Brain pericyte (primary cell): ENCODE measurements at places on chromosomes 13 and 19.

- no peak for DNase-seq
These were observed 84.0 kb upstream of the LSM14A start for GRCh38 chr19:34088292-34088691.

DNA sequence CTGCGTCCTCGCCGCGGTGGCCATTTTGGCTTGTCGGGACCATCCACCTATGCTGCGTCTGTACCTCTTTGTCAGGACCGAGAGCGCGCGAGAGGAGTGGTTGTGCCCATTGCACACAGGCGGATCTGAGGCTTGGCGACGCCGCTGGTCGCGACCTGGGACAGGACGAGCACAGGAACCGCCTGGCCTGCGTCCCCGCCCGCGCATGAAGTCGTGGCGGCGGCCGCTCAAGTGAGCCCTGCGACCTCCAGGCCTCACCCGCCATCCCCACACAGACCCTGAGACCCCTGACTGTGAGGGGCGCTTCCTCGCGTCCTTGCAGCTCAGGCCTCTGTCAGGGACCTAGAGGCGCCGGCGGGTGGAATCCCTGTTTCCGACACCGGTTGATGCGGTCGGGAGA lies 16.8 kb downstream of the ZNF586 start:
- DNase-seq: no peak

DNA sequence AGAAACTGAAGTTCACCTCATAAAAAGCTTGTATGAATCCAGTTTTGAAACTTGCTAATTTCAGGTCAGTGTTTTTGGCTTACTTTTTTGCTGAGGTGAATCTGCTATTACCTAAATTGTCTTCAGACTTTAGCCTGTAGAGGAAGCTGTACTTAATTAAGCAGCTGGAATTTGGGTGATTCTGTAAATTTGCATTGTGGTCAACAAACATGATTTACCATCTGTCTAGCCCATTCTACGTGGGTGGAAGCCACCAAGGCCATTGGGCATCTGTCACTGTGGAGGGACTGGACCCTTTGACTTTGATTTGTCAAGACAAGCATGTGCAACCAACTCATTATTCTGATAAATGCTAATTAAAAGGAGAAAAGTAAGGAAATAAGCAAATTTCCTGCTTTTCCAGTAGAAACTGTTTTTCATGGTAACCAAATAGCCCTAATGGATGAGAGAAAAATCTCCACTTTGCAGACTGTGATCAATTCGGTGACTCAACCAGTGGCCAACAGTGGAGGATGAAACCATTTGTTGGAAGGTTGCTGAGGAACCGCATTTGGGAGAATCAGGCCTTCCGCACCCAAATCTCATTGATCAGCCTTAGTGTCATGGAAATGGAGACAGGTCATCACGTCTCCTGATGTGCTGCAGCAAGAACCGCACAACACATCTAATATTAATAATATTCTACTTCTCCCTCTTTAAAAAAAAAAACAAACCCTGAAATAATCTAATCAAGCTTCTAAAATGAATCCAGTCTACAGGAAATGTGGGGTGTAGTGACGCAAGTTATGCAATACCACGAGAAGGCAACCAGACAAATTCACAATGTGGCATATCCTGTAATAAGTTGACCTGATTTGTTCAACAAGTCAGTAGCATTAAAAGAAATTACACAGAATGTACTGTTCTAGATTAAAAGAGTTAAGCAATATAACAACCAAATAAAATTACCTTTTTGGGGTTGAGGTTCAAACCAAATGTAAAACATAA lies 54.3 kb downstream of the GARRE1 start:
- no peak for DNase-seq

GRCh38 chr19:50897612-50898011 lies 13.6 kb downstream of the KLK4 start:
- no peak for DNase-seq

GRCh38 chr13:23852351-23852750 lies 36.8 kb downstream of the MIPEP start:
- DNase-seq: no peak

GRCh38 chr19:31451686-31452330 lies 102.6 kb upstream of the TSHZ3 start:
- no peak for DNase-seq

GRCh38 chr13:81406639-81407292 lies 1065.8 kb upstream of the SPRY2 start:
- no peak for DNase-seq

DNA sequence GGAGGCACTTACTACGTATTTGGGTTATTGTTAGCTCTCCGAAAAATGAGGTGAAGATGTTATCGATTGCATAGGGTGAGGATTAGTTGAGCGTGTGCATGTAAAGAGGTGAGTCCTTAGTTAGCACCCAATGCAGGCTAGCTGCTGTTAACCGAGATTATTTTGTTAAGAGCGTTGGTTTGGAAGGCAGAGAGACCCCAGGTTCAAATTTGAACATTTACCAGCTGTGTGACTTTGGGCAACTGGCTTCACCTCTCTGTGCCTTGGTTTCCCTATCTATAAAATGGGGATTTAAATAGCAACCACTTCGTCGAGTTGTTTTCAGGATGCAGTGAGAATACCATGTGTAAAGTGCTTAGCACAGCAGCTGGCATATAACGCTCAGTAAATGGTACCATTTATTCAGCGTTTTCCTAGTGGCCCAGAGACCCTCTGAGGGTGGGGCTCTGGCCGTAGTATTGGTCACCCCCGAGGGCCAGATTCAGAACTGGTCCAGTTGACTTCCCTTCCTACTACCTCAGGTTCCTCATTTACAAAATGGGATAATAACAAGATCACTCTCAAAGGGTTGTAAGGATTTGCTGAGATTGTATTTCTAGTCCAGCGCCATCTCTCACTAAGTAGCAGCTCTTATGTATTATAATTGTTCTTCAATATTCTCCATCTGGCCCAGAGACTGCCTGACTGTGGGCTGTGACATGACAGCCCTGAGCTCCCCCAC lies 887 bp downstream of the SIPA1L3 start:
- no peak for DNase-seq

DNA sequence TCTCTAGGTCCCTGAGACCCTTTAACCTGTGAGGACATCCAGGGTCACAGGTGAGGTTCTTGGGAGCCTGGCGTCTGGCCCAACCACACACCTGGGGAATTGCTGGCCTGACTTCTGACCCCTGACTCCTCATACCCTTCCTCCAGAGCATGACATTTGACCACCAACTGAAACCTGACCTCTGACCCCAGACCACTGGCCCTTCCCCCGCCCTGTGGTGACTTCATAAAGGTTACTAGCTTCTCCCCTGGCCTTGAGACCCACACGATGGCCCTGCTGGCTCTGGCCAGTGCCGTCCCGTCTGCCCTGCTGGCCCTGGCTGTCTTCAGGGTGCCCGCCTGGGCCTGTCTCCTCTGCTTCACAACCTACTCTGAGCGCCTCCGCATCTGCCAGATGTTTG lies at the start of gene SPACA6:
Gene SPACA6 (plus strand): TSS at position 71 of the 400 bp plus-strand sequence. CDS start 197 bp downstream, at position 268.
- DNase-seq: no peak
